Activated T-helper 1 cell treated with Interleukin-2 at 50 U/mL for 16 hours (primary cell): ENCODE measurements at places on chromosomes 12 and 14.

DNA sequence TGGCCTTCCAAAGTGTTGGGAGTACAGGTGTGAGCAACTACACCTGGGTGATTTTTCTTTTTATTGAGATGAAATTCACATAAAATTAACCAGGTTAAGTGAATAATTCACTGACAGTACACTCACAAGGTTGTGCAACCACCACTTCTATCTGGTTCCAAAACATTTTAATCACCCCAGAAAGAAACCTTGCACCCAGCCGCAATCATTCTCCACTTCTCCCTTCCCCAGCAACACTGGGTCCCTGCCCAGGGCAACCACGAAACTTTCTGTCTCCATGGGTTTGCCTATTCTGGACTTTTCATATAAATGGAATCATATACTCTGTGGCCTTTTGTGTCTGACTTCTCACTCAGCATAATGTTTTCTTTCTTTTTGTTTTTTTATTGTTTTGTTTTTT lies 26.3 kb upstream of the MLXIP start:
- no peak for DNase-seq

GRCh38 chr14:97657609-97658008 lies 860.4 kb downstream of the VRK1 start:
- no peak for DNase-seq

- no peak for DNase-seq
Measured at GRCh38 chr12:77102691-77103090, 37.3 kb upstream of the E2F7 start.

DNA sequence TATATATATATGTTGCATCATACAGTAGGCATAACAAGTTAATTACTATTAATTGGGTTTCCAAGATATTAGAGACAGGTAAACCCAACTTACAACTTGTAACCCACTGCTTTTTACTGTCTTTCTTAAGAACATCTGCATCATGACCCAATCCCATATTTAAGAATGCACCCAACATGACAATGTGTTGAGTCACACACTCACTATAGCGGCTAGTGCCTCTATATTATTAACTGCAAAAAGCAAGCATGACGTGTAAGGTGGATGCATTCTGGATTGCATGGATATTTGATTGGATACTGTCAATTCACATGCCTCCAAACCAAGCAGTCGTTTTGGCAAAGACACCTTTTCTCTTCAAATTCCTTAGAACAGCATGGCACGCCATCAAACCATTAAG lies 68.2 kb downstream of the KSR2 start:
- DNase-seq, result no peak

- no peak for DNase-seq
Measured at GRCh38 chr14:36055681-36056225, 120.8 kb downstream of the PTCSC3 start.

DNA sequence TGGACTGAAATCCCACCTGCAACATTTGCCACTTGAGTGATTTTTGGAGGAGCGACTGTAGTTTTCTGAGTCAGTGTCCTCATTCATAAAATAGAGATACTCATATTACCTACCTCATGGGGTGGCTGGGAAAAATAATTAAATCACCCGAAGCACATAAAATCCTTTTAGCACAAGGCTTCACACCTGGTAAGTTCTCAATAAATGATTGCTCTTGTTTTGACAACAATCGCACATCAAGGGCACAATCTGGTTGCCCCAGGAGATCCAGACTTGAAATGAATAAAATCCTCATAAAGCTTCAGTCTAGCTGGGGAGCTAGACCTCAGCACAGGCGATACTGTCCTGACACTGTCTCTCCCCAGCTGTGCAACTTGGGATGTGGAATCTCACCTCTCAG lies 76.0 kb upstream of the CCDC60 start:
- DNase-seq, result no peak

DNA sequence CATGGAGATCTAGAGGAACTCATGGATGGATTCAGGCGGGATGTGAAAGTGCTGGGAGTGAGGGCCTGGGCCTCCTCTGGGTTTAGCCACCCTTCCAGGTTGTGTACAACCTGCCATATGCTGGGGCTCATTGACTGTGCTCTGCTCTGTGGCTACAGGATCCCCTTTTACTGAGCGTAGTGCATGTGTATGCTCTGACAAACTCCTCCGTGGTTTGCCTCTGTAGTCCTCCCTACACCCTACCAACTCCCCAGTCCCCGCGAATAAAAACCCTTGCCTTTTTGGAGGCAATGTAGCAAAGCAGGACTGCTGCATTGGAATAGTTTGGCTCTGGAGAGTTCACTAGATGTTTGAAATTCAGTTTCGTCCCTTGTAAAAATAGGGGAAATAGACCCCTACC lies 17.4 kb downstream of the JDP2 start:
- no peak for DNase-seq

DNA sequence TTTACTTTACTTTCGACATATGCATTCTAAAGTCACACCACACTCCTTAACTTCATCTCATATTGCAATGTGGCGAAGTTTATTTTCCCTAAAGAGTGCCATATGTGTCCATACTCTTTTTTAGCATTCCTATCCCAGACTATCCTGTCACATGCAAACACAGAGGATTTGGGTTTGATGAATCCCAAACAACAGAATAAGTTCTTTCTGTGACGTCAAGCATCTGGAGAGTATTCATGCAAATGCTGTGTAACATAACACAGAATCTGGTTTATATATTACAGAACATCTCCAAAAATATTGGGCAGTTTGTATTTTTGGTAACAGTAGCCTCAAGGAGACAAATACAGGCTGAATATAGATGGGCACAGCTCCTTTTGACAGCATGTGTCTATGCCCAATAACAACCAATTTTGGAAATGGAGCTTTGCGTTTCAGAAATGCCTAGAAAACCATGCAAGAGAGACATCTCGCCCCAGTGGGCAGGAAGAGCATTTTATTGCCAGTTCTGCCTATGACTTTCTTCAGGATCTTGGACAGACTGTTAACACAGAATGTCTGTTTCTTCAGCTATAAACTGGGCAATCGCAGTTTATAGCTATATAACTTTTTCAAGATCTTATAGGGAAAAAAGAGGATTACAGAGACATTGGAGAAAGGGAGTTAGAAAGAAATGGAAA lies 190.8 kb downstream of the ADAMTS20 start:
- no peak for DNase-seq

GRCh38 chr14:23306412-23307145 lies at the start of gene BCL2L2:
Gene BCL2L2, plus strand, starts transcription at chr14:23306833. Its CDS starts 935 bp downstream, at chr14:23307768.
- DNase-seq, result no peak

DNA sequence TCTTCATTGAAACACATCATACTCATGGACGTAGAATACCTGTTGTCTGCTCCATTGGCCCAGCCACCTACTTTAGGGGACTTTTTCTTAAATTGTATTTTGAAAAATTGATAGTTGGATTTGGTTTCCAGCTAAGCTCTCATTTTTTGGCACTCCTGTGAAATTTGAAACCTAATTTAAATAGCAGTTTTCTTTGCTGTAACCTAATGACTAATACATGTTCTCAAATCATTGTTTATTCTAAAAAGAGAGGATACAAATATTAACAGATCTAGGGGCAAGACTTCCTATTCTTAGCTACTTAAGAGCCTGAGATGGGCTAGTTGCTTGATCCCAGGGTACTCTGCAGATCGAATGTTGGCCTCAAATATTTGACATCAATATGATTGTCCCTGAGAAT lies 78.9 kb downstream of the PLEKHA5 start:
- DNase-seq, result no peak
